ENCODE measurements at places on chromosomes 16 and 17.

DNA sequence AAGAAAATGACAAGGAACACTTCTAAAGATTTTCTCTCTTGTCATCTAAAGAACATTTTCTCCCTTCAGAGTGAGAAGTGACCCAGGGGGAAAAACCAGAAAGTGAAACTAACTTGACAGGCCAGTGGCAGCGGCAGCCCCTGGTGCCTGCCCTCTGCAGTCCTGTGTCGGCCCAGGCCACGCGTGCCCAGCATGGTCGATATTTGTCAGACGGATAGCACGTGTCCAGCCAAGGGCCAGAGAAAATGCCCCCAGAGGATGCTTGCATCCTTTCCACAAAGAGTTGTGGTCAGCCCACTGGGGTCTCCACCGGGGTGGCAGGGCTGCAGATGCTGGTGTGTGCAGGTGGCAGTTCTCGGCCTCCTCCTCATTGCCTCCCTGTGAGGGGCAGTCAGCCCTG lies 176.6 kb downstream of the RAB11FIP4 start:
- DNase-seq = no peak

GRCh38 chr16:19861133-19861532 lies 23.5 kb downstream of the GPRC5B start:
- DNase-seq = no peak

DNA sequence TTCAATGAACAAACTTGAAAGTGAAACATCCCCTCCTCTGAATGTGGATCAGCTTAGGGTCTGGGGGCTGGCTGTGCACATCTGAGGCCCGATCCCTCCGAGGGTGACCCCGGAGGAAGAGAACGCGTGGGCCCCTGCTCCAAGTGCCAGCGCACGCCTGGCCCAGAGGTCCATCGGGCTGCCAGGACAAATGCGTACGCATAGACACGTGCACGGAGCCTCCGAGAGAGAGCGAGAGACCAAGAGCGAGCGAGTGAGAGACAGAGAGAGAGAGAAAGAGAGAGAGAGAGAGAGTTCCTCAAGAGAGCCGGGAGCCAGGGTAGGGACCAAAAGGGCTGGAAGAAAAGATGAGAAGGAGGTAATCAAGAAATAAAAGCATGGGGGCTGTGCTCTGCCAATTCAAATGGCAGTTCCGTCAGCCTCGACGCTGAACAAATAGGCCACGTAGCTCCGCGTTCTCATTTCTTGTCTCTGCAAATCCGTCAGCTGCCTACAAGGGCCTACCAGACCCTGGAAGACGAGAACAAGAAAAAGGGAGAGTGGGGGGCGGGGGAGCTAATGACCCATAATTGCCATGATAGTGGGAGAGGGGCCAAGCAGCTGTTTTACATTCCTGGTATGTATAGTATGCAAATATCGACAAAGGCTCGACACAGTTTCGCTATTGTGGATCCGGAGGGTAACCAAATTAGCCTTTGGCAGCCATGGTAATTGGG lies 435.3 kb upstream of the ZFHX3 start:
- no peak for DNase-seq

- no peak for DNase-seq
Measured at GRCh38 chr17:39702901-39703893, 3.3 kb downstream of the ERBB2 start.

DNA sequence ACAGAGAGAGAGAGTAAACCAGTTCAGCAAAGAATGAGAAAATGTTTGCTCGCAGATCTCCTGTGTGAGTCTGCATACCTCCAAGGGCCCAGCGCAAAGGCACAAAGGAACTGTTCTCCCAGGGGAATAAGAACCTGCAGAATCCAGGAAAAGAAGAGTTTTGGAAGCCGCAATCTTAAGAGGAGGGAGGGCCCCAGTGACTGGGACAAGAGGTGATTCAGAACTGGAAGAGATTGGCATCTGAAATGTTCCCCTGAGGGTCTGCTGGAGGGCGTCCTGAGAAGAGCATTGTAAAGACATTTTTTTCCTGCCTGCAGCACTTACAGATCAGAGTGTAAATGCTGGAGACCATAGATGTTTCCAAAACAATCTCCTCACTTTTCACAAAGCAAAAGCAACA lies 6.1 kb downstream of the ATMIN start:
- no peak for DNase-seq

GRCh38 chr17:69461951-69462369 lies 47.5 kb downstream of the MAP2K6 start:
- no peak for DNase-seq

DNA sequence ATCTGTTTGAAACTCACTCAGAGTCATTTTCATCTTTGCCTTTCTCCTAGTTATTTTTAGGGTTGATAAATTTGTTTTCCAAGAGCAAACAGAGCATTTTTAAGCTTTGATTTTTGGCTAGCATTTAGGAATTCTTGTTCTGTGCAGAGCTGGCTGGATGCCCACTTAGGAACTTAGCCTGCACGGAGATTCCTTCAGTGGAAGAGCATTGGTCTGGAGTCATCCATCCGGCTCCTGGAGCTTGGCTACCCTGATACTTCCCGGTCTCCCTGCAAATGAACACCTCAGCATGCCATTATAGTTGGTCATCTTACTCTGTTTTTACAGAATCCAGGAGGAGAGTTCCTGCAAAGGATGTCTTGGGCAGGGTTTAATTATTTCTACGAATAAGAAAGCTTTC lies 57.1 kb downstream of the SPECC1 start:
- DNase-seq = peak; percentile 23

DNA sequence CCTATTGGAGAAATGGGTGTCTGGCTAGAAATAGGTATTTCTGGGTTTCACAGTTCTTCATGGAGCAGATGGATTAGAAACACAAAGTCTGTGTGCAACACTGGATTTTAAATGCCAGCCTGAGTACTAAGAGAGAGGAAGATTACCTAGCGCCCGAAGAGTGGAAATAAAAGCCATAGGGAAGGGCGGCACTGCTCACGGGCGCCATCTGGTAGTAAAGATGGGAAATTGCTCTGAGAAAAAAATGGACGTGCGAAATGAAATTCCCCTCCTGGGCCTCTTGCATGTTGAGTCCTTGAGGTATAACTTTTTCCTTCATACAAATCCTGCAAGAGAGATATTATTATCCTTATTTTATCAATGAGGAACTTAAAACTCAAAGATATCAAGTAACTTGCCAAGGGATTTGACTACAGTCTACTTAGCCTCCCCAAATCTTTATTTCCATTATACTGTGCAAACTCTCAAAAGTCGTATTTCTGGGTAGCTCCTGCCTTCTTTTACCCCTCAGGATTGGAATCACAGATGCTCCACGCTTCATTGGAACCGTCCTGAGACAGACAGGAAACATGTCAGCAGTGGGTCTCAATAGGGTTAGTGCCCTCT lies 72.8 kb downstream of the MMD start:
- DNase-seq = peak; percentile 41

Measured in amniotic epithelial cell (primary cell).